ENCODE measurements at places on chromosomes 16 and 17. TPM values are rescaled to one million over a fixed set of nuclear protein-coding genes. Genes with fewer than 3 reads are reported as not detected.

- no peak for DNase-seq
- H3K4me3 ChIP-seq = no peak overlapping the region
- H3K36me3 ChIP-seq = no peaks in the 10 kb centered on the region
- H3K4me1 ChIP-seq = no peaks in the 10 kb centered on the region
- no peak overlapping the region for H3K27ac ChIP-seq
Observed at GRCh38 chr17:58136669-58137279, 11.4 kb upstream of the OR4D1 start.

TNFRSF13B gene
- 0.31 TPM for total RNA-seq

ARHGAP23 gene
- total RNA-seq = 0.08 TPM

DNA sequence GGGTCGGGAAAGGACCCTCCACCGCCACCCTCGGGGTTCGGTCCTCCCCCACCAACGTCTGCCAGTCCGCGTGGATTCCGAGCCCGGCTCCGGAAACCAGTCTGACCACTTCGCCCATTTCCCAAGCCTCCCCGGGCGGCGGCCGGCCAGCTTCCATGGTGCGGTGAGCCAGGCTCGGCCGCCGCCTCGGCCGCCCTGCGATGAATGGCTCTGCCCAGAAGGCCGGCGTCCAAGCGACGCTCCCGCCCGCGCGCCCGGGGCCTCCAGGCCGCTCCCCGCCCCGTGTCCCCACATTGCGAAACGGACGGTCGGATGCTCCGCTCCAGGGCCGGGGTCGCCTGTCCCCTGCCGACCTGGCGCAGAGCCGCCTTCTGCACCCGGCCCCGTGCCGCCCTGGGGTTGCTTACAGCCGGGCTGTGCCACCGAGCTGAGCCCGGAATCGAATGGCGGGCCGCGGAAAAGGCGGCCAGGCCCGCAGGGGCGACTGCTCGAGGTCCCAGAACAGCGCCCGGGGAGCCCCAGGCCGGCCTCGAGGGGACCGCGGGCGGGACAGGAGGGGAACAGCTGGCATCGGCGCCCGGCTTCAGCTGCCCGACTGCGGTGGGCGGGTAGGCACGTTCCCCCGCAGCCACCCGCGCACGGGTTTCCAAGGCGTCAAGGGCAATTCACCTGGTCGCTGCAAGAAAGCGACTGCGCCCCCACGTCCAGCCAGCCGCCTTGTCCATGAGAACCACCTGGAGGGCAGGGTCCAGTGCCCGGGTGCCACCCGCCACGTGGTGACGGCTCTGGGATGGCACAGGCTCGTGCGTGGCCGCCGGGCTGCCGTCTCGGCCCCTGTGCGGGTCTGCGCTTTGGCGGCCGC is 18.3 kb upstream of the CBX8 start:
- H3K27ac ChIP-seq = no peak overlapping the region
- DNase-seq = no peak
- peaks cover 17% of the 10 kb centered on the region for H3K4me1 ChIP-seq
- H3K36me3 ChIP-seq = no peaks in the 10 kb centered on the region
- H3K27me3 ChIP-seq = peaks cover 70% of the 10 kb centered on the region

DNA sequence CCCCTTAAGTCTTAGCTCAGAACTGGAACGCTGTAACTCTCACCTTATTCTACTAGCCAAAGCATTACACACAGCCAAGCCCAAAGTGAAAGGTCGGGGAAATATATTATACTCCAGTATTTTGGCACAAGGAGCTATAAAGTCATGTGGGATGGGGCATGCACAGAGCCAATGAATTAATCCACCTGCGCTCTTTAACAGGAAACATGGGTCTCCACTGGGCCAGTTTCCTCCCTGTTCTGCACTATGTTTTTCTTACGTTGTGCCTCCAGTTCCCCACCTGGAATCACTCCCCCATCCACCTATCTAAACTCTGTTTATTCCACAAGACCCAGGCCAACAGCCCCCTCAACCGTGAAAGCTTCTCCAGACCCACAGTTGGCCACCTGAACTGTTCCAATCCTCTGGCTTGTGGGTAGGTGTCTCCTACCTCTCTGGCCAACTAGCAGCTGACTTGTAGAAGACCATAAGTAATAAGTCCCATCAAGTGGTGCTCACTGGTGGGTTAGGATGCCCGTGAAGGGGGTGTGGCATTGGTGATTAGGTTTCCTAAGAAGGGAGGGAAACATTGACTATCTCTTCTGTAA is 286.9 kb downstream of the NPIPA8 start:
- DNase-seq = no peak
- H3K27ac ChIP-seq = no peak overlapping the region
- H3K36me3 ChIP-seq = no peaks in the 10 kb centered on the region

DNA sequence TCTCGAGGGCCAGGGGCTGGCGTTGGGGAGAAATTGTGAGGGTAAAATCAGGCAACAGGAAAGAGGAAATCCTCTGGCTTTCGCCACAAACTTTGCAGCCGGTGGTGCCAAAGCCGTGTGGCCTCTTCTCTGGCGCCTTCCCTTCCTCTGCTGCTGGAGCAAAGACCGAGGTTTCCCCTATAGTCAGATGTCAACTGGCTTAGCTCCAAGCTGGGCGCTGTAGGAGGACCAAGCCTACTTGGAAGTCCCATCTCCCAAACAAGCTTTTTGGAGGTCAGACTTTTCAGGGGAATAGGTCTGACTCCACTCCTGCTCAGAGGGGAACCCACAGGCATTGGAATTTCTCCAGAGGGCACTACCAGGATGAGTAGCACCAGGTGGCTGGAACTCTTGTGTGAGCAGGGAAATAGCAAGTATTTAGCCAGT is 5.0 kb downstream of the IGFBP4 start:
- H3K36me3 ChIP-seq = no peaks in the 10 kb centered on the region
- no peak for DNase-seq
- peaks cover 35% of the 10 kb centered on the region for H3K4me1 ChIP-seq
- H3K27me3 ChIP-seq = peaks cover 9% of the 10 kb centered on the region

CCDC154 gene
- 1.3 TPM for total RNA-seq

DNA sequence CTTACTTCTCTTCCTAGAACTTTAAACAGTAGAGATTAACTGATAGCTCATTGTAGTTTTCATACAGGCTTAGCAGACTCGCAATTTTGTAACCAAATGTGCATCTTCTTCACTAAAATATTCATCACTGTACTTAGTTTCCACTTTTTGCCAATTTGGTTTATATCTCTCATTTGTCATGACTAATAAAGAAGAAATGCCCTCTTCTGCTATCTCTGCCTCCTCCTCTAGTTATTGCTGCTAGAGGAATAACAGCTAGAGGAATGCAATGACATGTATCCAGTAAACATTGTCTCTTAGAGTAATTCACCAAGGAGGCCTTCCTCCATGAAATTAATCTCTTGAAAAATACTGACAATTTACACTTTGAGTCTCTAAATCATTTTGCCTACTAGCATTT is 115.5 kb upstream of the COX10 start:
- no peaks in the 10 kb centered on the region for H3K27me3 ChIP-seq
- no peak overlapping the region for H3K4me3 ChIP-seq
- no peaks in the 10 kb centered on the region for H3K4me1 ChIP-seq
- no peak overlapping the region for H3K27ac ChIP-seq

TBC1D3E gene
- not detected for total RNA-seq

- peaks cover 37% of the 10 kb centered on the region for H3K4me1 ChIP-seq
- H3K36me3 ChIP-seq = peaks cover 17% of the 10 kb centered on the region
- H3K4me3 ChIP-seq = no peak overlapping the region
- H3K27ac ChIP-seq = no peak overlapping the region
Observed at GRCh38 chr16:8795091-8795490, 2.3 kb downstream of the TMEM186 start.

DNA sequence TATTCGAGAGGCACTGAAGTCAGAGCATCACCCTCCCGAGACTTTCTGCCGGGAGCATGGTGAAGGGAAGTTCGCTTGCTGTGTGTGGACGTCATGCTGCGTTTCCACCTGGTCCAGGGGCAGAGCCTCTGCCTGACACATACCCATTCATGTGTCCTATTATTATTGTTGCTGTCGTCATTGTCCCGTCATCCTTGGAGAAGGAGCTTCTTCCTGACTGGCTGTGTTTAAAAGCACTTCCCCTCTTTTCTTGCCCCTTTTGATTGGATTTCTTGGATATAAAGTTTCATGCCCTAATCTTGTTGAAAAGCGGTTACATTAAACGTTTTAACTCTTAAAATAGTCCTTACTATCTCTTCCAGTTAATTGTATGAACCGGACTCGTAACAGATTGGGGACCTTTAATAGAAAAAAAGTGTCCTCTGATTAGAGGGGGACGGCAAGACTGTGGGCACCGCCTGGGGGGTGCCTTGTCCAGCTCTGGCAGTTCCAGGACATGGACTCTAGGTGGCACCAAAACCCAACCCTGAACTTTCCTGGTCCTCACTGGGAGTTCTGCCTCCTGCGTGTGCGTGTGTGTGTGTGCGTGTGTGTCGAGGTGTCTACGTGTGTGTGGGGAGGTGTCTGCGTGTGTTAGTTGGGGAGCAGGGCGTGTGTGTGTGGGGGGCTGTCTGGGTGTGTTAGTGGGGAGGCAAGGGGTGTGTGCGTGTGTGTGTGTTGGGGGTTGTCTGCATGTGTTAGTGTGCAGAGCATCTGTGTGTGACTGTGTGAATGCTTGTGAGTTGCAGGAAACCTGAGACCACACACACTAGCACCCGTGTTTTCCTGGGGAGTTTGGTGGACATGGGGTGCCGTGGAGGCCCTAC is 133.3 kb upstream of the CIBAR2 start:
- H3K27me3 ChIP-seq = peaks cover 5% of the 10 kb centered on the region
- no peak overlapping the region for H3K4me3 ChIP-seq
- H3K27ac ChIP-seq = no peak overlapping the region
- no peaks in the 10 kb centered on the region for H3K36me3 ChIP-seq
- H3K4me1 ChIP-seq = peaks cover 3% of the 10 kb centered on the region

DNA sequence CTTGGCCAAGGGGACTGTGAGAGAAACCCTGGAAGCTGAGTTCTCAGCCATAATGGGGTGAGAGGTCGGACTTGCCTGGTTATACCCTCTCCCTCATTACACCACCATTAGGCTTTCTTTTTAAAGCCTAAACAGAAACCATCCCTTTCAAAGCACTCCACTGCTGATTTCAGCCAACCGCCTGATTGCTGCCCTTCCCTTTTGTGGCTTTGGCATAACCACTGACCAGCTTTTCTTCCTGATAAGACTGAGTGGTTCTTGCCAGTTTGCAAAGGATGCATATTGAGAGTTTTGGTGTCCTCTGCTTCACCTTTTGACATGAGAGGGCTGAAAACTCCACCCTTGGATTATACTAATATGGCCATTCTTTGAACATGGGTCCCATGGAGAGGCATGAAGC is 308.2 kb upstream of the GOT2 start:
- H3K4me3 ChIP-seq = no peak overlapping the region
- H3K4me1 ChIP-seq = no peaks in the 10 kb centered on the region
- H3K27me3 ChIP-seq = no peaks in the 10 kb centered on the region
- no peak overlapping the region for H3K27ac ChIP-seq
- no peak for DNase-seq

CLEC19A gene
- not detected for total RNA-seq

ANKRD13B gene
- 17.9 TPM for total RNA-seq

DNA sequence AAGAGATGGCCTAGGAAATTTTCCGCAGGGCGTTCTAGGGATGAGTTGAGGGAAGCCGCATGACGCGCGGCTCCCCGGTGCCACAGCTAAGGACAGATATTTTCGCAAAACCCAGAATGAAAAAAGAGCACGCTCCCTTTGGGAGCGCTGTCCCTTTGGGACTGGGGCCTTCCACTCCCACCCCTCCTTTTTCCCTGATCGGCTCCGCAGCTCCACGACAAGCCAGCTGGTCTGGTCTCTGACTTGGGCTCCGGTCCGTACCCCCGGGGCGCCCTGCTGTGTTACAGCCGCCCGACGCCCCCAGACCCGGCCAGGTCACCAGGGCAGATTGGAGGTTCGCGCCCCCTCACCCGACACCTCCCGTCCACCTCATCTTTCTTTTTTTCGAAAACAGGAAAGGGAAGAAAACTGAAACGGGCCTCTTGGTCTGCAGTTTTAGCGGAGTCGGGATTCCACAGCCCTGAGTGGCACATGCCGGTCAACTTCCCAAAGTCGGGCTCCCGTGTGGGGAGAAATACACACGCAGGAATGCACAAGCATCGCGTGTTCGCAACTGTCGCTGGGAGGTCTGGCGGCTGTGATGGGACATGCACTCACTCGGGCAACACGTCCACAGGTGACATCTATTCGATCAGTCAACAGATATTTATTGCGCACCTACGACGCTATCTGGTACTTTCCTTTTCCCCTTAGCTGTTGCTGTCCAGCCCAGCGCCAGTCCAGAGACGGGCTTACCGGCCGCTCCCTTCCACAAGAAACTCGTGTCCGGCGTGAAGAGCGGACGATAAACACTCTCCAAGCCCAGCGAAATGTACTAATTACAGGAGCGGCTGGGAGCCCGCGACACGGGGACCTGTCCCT is 3.9 kb upstream of the SOX9 start:
- H3K4me1 ChIP-seq = peaks cover 7% of the 10 kb centered on the region
- no peak overlapping the region for H3K4me3 ChIP-seq
- no peak overlapping the region for H3K27ac ChIP-seq
- H3K36me3 ChIP-seq = no peaks in the 10 kb centered on the region

IL17C gene
- not detected for total RNA-seq

ARL5C gene
- not detected for total RNA-seq

DNA sequence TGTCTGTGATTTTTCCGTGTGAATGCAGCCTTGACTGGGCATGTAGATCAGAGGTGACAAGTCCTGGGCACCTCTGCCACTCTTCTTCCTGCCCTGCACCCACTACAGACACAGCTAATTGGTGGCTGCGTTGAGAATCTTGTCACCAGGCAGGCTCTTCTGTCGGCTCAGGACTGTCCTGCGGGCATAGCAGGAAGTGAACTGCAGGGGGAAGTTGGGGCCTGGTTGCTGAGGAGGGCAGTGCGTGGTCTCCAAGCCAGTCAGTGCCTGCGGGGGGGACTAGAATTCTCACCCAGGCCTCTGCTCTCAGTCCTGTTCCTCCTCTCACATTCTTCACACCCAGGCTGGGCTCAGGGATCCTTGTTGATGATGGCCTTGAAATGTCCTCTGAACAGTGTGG is 50.5 kb downstream of the JPH3 start:
- peaks cover 13% of the 10 kb centered on the region for H3K27me3 ChIP-seq
- H3K4me3 ChIP-seq = no peak overlapping the region
- H3K36me3 ChIP-seq = no peaks in the 10 kb centered on the region
- DNase-seq = no peak
- peaks cover 3% of the 10 kb centered on the region for H3K4me1 ChIP-seq

- H3K36me3 ChIP-seq = no peaks in the 10 kb centered on the region
- H3K4me3 ChIP-seq = no peak overlapping the region
- no peaks in the 10 kb centered on the region for H3K27me3 ChIP-seq
Observed at GRCh38 chr16:85195900-85196772, 83.9 kb upstream of the CIBAR2 start.

DNA sequence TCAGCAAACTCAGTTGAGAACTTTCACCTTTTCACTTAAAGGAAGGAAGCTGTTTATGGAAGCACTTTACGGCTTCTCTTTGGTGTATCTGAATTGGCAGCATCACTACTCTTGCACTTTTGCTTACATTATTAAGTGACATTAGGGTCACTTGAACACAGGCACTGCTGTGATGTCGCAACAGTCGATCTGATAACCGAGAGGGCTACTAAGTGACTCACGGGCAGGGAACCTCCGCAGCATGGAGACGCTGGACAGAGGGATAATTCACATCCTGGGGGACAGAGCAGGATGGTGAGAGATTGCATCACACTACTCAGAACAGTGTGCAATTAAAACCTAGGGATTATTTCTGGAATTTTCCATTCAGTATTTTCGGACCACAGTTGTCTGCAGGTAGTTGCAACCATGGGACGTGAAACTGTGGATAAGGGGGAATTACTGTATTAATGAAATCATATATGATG is 56.5 kb downstream of the DNAH2 start:
- H3K36me3 ChIP-seq = no peaks in the 10 kb centered on the region
- no peak for DNase-seq
- H3K27me3 ChIP-seq = peaks cover 22% of the 10 kb centered on the region

GRCh38 chr17:77513045-77513444 is 372.3 kb downstream of the SEC14L1 start:
- peaks cover 10% of the 10 kb centered on the region for H3K36me3 ChIP-seq
- no peak overlapping the region for H3K27ac ChIP-seq
- no peaks in the 10 kb centered on the region for H3K27me3 ChIP-seq
- no peak overlapping the region for H3K4me3 ChIP-seq
- H3K4me1 ChIP-seq = no peaks in the 10 kb centered on the region

Measured in activated naive CD8-positive, alpha-beta T cell treated with anti-CD3 and anti-CD28 coated beads for 36 hours (primary cell).